ENCODE measurements at places on chromosomes 2 and 18. TPM values are rescaled to one million over a fixed set of nuclear protein-coding genes. Genes with fewer than 3 reads are reported as not detected.
A peak's percentile ranks its signal among the peaks of the same experiment; 100 is the strongest.

The TYMS gene
- total RNA-seq = 5.3 TPM

The COL6A3 gene
- 289 TPM for total RNA-seq

GRCh38 chr18:59466980-59467379 is 107.9 kb upstream of the LMAN1 start:
- no peaks in the 10 kb centered on the region for H3K27me3 ChIP-seq
- no peak overlapping the region for H3K4me3 ChIP-seq
- H3K36me3 ChIP-seq = no peaks in the 10 kb centered on the region
- H3K4me1 ChIP-seq = no peaks in the 10 kb centered on the region

DNA sequence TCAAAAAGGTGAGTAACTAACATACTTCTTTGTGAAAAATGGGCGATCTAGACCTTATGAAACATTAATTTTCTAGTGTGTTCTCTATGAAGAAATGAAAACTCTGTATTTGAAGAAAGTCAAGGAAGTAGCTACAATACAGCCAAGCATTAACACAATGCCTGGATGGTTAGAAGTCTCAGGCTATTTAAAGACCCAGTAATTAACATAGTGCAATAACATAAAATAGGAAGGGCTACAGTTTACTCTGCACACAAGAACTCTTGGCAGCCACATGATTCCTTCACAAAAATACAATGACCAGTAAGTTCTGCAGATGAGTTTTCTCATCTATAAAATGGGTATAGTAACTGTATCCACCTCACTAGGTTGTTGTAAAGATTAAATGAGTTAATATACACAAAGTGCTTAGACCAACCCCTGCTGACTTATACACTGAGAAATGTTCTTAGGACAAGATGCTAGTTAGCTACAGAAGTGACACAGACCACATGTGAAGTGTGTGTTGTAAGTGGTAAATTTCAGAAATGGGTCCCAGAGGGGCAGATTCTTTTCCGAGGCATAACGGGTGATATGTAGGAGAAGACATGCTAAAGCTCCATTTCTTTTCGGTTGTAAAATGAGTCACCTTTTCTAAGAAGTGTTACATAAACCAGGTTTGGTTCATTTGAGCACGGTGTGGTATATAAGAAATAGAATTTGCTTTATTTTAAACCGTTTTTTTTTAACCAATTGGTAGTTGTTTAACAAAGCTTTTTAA is 61.8 kb downstream of the CXCR4 start:
- DNase-seq = no peak
- H3K36me3 ChIP-seq = no peaks in the 10 kb centered on the region
- no peaks in the 10 kb centered on the region for H3K4me1 ChIP-seq
- H3K4me3 ChIP-seq = no peak overlapping the region
- H3K27ac ChIP-seq = no peak overlapping the region

The ANTXR1 gene
- total RNA-seq = 358 TPM

GRCh38 chr2:29920130-29920577 is 1.2 kb downstream of the ALK start:
- H3K4me3 ChIP-seq = no peak overlapping the region
- DNase-seq = peak; percentile 51
- no peaks in the 10 kb centered on the region for H3K36me3 ChIP-seq
- no peaks in the 10 kb centered on the region for H3K27me3 ChIP-seq

The DYSF gene
- total RNA-seq = 28.8 TPM

DNA sequence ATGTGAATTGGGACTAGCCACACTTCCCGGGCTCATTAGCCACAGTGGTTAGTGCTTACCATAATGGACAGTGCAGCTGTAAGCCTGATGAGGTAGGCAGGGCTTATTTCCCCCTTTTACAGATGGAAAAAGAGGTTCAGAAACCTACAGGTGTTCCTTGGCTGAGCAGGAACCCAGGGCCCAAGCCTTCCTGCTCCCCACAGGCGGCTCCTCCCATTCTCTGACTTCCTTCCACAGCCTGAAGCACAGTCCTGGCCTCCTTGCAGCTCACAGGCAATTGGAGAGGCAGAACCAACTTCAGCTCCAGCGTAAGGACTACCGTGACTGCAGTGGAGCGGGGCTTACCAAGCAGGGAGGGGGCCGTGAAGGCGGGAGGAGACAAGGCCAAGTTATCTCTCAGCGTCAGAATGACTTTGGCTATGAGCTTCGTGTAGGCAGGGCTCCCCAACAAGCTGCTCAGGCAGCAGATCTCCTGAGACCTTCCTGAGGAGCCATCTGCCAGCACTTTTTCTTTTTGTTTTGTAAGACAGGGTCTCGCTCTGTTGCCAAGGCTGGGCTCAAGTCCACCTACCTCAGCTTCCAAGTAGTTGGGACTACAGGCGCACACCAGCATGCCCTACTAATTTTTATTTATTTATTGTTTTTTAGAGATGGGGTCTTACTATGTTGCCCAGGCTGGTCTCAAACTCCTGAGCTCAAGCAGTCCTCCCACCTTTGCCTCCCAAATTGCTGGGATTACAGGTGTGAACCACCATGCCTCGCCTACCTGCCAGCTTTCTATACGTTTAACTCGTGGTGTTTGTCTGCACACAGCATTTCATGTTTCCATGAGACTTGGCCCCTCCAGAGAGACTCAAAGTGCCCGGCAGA is 34.2 kb upstream of the NT5DC4 start:
- no peaks in the 10 kb centered on the region for H3K4me1 ChIP-seq
- H3K27ac ChIP-seq = no peak overlapping the region
- H3K4me3 ChIP-seq = no peak overlapping the region
- H3K36me3 ChIP-seq = no peaks in the 10 kb centered on the region
- H3K27me3 ChIP-seq = no peaks in the 10 kb centered on the region
- DNase-seq = no peak

The TWIST2 gene
- total RNA-seq = 12.9 TPM

- no peaks in the 10 kb centered on the region for H3K36me3 ChIP-seq
- H3K27me3 ChIP-seq = no peaks in the 10 kb centered on the region
- peak overlapping the region; percentile 76 for H3K27ac ChIP-seq
- no peak overlapping the region for H3K4me3 ChIP-seq
Observed at GRCh38 chr2:55155206-55155605, 76.9 kb downstream of the CLHC1 start.
